Renal pelvis (tissue), 12 donors: ENCODE measurements at places on chromosomes 11 and 22.

- no peak for DNase-seq
Measured at GRCh38 chr22:20117633-20118299, 740 bp upstream of the TRMT2A start.

DNA sequence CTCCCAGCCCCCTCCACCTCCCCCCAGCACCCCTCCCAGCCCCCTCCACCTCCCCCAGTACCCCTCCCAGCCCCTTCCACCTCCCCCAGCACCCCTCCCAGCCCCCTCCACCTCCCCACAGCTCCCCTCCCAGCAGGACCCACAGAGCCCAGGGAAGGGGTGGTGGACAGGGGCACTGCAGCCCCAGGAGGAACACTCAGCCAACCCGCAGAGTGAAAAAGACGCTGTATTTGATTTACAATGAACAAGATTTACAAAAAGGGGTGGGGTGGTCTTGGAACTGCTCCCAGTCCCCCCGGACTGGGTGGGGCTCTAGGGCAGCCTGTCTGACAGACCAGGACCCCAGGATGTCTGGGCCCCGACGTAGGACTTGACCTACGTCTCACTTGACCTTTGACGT, 4.6 kb upstream of the MAPK11 start:
- DNase-seq = no peak

DNA sequence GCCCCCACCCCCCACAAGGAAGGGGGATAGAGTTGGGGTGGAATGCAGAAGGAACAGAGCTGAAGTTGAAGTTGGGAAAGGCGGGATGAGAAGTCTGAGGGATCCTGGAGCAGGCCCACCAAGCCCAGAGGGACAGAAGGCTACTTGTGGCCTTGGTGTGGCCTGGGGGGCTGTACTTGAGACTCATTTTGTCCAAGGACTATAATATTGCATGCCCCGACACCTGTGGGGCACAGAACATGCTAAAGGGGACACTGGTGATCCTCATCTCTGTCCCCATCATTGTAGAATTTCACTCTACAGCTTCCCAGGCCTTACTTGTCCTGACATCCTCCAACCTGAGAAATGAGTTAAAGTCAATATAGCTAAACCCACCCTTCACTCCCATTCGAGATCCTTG, 1.3 kb downstream of the ESAM start:
- DNase-seq = no peak

DNA sequence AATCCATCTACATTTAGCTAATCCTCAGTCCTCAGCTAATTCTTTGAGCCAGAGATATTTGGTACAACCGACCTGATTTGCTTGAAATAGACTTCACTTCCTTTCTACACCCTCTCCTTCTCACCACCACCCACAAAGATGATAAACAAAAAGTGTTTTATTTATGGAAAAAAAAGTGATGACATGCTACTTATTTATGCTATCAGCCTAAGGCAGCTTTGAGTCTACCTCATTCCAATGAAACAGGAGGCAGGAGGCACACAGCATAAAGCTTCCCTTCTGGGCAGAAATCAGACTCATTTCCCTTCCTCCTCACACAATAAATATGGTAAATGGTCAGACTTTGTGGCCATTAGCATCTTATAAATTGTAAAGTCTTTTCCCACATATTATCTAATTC, 325.7 kb downstream of the SOX6 start:
- no peak for DNase-seq

GRCh38 chr11:120023120-120023519, 114.8 kb downstream of the TRIM29 start:
- DNase-seq = no peak
